ENCODE measurements at places on chromosomes 7 and 10. TPM values are rescaled to one million over a fixed set of nuclear protein-coding genes. Genes with fewer than 3 reads are reported as not detected.

DNA sequence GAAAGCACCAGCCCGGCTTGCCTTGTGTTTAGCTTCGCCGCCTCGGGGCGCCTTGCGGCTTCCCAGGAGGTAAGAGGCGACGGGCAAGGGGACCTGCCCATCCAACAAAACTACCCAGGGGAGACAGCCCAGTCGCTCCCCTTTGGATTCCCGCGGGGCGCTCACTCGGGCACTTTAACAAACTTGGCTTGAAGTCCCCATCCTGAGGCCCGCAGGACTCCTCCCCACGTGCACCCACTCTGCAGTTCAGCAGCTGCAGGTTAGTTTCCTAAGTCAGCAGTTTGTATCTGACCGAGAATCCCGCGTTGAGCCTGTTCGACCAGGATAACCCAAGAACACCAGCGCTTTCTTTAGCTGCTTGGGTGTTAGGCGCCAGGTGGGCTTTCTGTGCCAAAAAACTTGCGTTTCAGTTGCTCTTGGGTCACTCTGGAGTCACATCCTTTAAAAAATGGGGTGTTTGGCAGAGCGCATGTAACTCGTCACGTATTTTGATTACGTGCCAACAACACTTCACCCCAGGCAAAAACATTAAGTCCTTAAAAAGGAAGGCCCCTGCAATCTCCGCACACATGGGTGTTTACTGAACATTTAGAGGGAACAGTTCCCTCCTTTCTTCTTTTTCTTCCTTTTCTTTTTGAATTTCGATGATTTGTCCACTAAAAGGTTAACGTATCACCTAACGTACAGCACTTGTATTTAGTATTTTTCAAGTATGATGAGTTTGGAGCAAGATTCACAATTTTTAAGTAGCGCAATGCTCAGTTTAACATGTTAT, 876 bp downstream of the DNAH11 start:
- no peak for DNase-seq

GRCh38 chr7:12949060-12949931, 261.9 kb downstream of the ARL4A start:
- DNase-seq = no peak

DNA sequence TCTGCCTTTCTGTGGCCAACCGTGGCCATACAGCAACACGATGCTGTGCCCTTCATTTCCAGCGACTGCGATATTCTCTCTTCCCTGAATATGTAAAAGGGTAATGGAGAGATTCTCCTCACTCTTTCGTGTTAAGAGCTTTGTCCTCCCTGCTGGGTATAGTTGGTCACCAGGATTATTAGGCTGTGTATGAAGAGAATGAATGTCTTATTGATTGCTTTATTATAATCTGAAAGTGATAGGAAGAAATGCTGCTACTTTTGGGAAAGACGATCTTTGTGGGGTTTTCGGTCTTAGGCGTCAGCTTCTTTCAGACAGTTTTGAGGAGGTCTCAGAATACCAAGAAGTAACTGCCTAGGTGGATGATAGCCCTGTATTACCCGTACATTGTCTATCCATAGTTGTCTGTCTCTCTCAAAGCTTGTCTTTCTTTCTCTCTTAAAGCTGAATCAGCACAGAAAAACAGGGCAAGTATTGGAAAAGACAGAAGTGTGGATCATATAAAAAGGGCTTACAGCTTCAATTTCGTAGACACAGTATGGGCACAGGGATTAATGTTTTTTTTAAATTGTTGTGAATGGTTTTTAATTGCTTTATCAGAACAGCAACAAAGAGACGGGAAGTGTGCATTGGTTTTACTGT, 1.2 kb downstream of the AHCYL2 start:
- no peak for DNase-seq

- no peak for DNase-seq
These were observed 49.8 kb upstream of the SEMA3C start for GRCh38 chr7:80968606-80969005.

DNA sequence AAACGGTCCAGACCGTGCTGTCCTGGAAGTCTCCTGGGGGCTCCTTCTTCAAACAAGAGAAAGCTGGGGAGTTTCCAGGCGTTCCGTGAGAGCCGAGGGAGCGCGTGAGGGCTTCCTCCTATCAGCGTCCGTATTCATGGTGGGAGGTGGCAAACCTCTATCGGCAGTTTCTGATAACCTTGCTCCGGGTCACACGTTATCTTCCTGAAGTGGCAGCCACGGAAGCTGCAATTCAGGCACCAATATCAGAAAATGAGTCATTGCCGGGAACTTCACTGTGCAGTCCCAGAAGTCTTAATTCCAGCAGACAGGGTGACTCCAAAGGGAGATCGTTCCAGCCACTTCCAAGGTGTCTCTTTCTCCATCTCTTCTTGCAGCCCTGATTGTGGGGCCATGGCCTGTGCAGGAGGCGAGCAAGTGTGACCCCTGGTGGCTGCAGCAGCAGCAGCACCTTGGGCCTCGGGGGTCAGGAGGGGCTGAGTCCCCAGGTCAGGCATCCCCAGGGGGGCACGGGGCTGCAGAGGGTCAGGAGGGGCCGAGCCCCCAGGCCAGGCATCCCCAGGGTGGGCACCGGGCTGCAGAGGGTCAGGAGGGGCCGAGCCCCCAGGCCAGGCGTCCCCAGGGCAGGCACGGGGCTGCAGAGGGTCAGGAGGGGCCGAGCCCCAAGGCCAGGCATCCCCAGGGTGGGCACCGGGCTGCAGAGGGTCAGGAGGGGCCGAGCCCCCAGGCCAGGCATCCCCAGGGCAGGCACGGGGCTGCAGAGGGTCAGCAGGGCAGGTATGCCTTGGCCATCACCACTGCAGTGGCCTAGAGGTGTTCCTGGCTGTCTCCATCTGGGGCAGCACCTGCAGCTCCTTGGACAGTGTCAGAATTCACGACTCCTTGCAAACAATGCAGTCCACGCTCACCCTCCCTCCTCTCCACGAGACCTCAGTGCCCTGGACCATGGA, 538.7 kb downstream of the DNAJB6 start:
- DNase-seq = peak; percentile 42

DNA sequence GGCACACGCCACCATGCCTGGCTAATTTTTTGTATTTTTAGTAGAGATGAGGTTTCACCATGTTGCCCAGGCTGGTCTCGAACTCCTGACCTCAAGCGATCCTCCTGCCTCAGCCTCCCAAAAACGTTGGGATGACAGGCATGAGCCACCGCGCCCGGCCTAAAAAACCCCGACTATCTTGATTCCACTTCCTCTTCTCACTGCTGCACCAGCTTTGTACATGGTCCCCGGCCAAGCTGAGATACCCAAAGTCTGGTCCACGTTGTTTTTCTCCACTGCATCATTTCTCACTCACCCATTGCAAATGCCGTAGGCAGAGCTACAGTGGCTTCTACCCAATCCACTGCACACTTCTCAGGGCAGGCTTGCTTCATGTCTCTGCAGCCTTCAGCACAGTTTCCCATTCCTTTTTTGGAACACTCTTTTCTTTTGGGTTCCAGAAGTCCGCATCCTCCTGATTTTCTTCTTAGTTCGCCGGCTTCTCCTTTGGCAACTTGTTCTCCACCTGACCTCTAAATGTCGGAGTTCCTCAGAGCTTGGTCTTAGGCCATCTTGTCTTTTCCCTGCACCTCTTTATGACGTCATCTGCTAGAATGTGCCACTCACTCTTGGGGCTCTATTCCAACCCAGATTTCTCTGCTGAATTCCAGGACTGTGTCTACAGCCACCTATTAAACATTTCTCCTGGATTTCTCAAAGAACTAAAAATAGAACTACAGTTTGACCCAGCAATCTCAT, 6.0 kb upstream of the GNB2 start:
- no peak for DNase-seq

GRCh38 chr7:130364451-130364850, 15.8 kb upstream of the CPA1 start:
- no peak for DNase-seq

GRCh38 chr10:124717041-124717757, 27.0 kb downstream of the FAM53B start:
- DNase-seq = no peak

- DNase-seq = no peak
These were observed 9.6 kb downstream of the TRIM56 start for GRCh38 chr7:101094791-101095375.

- no peak for DNase-seq
These were observed 255.7 kb upstream of the DGKB start for GRCh38 chr7:15158141-15158810.

- no peak for DNase-seq
These were observed 30.4 kb downstream of the PDLIM1 start for GRCh38 chr10:95260397-95260881.

GRCh38 chr10:92291921-92292845, 1.2 kb downstream of the MARCHF5 start:
- DNase-seq = peak; percentile 12

DNA sequence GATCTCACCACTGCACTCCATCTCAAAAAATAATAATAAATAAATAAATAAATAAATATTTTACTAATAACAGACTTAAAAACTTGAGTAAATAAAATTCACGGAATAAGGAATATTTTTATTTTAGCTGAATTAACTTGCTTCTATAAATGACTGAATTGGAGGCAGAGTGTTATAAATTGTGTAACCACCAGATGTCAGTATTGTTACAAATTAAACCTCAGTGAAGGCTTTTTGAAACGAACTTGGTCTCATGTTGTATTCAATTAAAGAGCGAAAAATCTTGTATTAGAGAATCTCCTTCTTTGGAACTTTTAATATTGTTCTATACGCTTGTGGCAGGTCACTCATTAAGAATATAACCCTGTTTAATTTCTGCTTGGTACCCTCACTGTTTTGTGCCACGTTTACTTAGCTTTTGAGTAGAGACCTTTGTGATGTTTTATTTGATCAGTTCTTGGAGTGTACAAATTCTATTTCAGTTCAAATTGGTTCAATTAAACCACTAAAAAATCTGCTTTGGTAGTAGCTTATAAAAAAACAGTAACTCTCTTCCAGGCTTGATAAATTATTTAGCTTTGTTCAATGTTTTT, 45.6 kb upstream of the SCIN start:
- no peak for DNase-seq

DNA sequence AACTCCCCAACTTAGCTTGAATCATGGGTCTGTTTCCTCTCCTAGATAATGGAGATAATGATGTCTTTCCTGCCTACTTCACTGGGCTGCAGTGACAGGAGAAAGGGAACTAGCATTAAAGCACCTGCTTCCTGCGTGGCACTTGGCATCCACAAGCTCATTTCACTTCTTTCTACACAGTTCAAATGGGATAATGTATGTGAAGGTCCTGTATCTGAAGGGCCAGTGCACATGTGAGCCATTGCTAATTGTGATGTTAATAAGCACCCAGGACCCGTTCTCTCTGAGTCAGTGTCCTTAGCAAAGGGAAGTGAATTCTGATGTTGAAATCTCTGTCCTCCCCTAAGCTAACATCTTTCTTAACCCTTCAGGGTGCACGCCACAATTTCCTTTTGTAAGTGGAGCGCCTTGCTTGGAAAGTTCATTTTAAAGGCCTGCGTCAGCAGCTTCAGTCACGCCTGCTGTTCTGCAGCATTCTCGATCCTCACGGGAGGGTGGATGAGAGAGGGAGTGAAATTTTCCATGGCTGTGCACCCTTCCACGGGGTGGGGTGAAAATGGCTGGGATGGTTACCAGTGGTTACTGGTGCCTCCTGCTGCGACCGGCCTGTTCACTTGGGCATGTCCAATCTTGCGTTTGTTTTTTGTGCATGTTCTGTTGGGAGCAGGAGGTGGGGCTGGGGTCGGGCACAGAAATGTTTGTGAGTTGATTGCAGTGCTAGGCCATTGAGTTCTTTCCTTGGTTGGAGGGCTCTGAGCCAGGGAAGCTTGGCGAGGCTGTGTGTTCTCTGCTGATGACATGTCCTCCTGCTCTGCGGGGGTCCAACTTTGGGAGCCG, 59.2 kb downstream of the HK1 start:
- no peak for DNase-seq

DNA sequence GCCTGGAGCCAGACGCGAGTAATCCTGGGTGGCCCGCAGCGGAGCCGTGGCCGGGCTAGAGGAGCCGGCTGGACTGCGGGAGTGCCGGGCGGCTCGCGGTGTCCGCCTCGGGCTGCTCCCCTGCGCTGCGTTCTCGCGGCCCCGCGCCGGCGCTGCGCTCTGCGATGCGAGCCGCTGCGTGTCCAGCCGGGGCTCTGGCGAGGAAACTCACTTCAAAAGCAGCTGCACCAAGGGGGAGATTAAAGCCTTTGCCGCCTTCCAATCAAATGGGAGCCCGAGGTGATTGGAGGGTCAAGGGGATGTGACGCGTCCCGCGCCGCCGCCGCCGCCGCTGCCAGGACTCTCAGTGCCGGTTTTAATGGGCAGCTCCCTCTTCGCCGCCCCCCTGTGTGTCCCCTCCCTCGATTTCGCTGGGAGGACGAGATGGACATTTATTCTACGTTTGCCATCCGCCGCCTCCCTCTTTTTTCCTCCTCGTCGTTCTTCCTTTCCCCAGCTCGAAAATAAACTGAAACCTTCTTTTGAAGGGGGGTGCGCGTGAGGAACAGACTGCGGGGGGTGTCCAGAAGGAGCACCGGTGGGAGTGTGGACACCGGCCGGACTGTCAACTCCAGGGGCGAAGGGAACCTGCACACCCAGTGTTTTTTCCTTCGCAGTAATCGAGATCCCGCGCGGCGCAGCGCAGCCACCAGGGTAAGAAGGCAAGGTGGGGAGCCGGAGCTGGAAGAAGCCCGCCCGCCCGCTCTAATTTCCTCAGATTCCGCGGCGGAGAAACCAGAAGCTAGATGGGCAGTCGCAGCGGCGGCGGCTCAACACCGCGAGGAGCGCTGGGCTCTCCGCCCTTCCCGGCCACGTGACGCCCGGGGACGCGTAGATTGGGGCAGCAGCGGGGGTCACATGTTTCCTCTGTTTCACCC, at the start of gene ZNF503:
ZNF503 (minus strand) TSS at position 196 of the 917 bp plus-strand sequence. CDS start 345 bp downstream, outside the sequence.
- DNase-seq = no peak

DNA sequence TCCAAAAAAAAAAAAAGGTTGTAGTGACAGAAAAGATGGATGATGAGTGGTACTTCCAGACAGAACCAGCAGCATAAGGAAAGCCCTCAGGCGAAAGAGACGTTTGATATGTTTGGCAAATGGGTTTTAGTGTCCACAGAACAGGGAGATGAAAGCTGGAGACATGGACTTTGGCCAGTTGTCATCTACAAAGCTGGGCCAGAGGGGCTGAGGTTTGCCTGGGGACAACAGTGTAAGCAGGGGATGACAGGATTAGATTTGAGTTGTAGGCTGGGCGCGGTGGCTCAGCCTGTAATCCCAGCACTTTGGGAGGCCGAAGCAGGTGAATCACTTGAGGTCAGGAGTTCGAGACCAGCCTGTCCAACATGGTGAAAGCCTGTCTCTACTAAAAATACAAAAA, 47.8 kb upstream of the ELN start:
- DNase-seq = no peak

GRCh38 chr7:117386110-117386706, 41.1 kb downstream of the ASZ1 start:
- DNase-seq = no peak

GRCh38 chr10:18044976-18045720, 93.4 kb downstream of the SLC39A12 start:
- no peak for DNase-seq

- DNase-seq = no peak
These were observed 351.8 kb downstream of the INHBA start for GRCh38 chr7:41351091-41351490.

GRCh38 chr10:114282526-114282925, 43.5 kb downstream of the VWA2 start:
- no peak for DNase-seq

Gene NUTM2B
- 0.30 TPM for total RNA-seq

Gene NODAL
- not detected for total RNA-seq

Gene CCDC136
- total RNA-seq = 3.3 TPM

Gene SFTPA1
- total RNA-seq = 3.1 TPM

Gene SPDYE2
- total RNA-seq = not detected

All from activated T-cell treated with anti-CD3 and anti-CD28 coated beads, Interleukin-2, amount 50 U/mL, for 4 hours (primary cell).